Smooth muscle cell of the umbilical artery (primary cell): ENCODE measurements at places on chromosomes 6 and 20. TPM values are rescaled to one million over a fixed set of nuclear protein-coding genes. Genes with fewer than 3 reads are reported as not detected.

Gene ARMC12
- total RNA-seq, result 0.30 and 0.42 TPM in 2 replicates

Gene FAM229B
- total RNA-seq, result 14.0 and 35.9 TPM in 2 replicates

Gene TPX2
- total RNA-seq, result 4.2 and 28.5 TPM in 2 replicates

Gene PHACTR3
- not detected in 2 replicates for total RNA-seq

Gene RSPH4A
- 0.05 and 0.30 TPM in 2 replicates for total RNA-seq

Gene NKX2-4
- not detected in 2 replicates for total RNA-seq
